ENCODE measurements at places on chromosomes 11 and 22.

DNA sequence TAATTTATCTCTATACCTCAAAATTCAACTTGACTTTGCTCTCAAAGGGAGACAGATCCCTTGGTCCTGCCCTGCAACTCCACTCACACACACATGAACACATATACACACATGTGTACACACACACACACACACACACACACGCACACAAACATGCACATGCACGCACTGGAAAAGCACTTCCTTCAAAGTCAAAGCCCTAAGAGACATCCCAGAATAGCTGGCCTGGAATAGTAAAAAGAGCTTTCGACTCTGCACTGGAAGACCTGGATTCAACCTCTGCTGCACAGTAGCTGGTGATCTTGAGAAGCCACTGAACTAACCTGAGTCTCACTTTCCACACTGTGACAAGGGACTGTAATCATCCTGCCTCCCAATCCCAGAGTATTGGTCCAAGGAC, 26.8 kb downstream of the TENM4 start:
- DNase-seq, result no peak

GRCh38 chr22:17815703-17816254, 41.5 kb upstream of the BID start:
- DNase-seq, result no peak

DNA sequence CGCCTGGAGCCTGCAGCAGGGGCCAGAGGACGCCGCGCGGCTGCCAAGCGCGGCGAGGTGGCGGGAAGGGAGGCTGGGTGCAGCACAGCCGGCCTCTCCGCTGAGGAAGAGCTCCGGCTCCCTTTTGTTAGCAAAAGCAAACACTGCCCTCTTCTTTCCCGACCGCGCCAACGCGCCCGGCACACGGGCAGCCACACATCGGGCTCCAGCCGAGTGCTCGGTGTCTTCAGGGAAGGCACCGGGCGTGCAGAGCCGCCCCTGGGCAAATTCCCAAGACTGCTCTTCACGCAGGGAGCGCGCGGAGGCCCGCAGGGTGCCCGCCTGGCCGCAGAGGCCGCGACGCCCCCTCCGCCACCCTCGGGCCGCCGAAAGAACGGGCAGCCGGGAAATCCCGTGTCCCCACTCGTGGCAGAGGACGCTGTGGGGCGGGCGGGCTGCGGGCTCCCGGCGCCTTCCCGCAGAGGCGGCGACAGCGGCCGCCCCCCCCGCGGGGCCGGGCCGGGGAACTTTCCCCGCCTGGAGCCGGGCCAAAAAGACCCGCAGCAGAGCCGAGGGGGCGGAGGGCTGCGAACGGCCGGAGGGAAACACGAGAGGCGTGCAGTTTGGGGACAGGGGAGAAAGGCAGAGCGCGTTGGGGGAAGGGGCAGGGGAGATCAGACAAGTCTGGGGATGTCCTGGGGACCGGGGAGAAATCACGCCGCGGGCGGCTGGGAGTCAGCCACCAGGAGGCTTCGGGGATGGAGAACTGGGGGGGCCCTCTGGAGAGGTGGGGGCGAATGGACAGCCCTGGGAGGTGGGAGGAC, 931 bp downstream of the CADM1 start:
- DNase-seq, result no peak

DNA sequence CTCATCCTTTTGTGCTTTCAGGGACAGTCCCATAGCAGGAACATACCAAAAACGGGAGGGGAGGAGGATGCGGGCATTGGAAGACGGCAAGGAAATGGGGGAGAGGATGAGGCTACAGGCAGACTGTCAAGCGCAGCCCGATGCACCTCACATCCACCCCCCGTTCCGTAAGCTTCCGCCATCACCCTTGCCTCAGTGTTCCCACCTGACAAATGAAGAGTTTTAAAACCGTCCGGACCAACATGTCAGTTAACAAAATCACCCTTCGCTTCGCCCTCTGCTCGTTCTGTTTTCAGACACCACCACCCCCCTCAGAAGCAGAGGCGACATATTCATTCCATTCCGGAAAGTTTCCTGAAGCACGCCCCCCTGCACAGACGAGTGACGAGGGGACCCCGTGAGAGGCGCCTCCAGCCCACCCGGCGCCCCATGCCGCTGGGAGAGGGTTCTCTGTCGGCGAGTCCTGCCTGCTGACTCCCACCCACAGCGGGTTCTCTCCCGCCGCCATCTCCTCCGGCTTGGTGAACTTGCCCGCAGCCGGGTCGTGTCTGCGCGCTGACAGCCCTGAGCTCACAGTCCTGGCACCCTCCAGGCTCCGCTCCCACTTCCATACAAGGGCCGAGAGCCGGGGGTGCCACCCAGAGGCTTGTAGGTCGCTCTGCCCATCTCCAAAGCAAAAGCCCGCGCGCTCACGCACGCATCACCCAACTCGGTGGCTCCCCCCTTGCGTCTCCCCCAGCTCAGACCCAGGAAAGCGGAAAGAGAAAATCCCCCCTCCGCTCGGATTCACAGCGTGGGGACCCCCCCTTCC, 1.5 kb downstream of the IGSF9B start:
- DNase-seq, result no peak

GRCh38 chr11:28110821-28111200, 2.6 kb downstream of the METTL15 start:
- DNase-seq, result no peak

GRCh38 chr22:43528601-43529360, 117.0 kb downstream of the MPPED1 start:
- no peak for DNase-seq

DNA sequence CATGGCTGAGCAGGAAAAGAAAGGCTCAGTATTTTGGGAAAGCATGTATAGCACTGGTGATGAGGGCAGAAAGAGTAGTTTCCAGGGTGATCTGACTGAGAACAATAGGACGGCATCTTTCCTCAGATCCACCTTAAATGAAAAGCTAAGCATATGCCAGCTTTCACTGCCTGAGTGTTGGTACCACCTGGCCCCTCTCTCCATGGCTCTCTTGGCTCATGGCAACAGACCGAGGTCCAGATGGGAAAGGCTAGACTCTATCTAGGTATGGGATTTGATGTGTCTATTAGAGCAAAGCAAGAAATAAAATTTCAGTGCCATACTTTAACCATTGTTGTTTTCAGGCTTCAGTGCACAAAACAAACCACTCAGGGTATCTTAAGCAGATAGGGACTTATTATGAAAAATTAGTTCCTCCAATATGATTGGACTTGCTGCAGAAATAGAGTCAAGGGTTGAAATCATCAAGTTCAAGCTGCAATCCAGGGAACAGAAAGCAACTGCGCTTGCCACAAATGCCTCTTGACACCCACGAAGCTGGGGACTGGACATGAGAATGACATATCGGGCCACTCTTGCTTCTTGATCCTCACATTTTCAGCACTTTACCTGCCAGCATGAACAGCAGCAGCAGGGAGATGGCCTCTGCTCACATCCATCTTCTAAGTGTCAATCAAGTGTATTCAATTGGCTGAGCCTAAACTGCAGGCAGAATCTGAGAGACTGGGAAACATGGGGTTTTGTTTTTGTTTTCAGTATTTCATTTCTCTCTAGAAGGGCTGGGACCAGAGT, 64.0 kb upstream of the SNX19 start:
- no peak for DNase-seq

GRCh38 chr11:6414874-6415328, 4.0 kb downstream of the APBB1 start:
- no peak for DNase-seq

DNA sequence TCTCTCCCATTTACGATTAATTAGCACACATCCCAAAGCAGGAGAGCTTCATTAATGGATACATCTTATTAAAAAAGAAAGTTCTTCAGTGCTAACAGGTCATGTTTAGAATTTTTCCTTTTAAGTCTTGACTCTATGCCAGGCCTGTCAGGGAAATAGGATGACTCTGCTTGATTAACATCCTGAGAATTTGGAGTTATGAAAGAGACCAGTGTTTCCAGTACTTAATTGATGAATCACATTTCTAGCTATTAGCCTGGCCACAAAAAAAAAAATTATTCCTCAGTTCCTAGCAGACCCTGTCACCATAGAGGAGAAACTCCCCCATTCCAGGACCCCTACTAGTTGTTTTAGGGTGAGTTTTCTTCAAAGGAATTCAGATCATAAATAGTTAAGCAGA, 23.6 kb upstream of the ME3 start:
- no peak for DNase-seq

- no peak for DNase-seq
Observed at GRCh38 chr11:119417726-119418540, 5.0 kb downstream of the THY1 start.

DNA sequence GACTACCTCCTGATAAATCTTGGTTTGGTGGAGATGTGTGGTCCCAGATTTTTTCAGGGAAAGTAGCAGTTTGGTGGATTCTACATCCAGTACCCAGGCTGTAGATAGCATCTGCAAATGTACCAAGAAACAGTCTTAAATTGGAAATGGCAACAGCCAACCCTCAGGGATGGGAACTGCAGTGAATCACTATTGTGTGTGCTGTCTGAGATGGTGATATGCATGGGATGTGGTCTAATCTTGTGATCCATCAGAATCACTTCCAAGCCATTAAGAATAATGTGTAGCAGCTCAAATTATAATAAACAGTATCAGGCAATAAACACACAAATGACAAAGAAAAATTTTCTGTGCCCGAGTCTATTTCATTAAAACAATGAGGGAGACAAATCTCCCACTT, 3.4 kb downstream of the OLFML1 start:
- DNase-seq, result no peak

DNA sequence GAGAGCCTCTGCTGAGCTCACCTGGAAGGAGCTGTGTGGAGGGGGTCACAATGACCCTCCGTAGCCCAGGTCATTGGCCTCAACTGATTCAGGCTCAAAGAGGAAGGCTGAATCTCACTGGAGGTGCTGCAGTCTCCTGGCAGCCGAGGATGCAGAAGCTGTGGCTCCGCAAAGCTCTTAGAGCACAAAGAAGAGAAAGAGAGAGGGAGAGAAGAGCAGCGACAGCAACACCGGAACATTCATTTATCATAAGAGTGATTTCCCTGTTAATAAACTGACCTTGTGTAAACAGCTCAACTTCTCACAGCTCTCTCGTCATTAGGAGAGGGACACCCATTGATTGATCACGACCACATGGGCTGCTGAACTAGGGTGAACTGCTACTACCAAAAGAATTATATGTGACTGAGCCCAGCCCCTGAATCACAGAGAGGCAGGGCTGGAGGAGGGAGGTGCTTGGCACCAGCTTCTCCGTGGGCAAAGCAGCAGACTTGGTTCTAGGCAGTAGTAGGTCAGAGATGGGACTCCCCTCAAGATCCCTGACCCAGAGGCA, 281.7 kb downstream of the NXPE2 start:
- no peak for DNase-seq

DNA sequence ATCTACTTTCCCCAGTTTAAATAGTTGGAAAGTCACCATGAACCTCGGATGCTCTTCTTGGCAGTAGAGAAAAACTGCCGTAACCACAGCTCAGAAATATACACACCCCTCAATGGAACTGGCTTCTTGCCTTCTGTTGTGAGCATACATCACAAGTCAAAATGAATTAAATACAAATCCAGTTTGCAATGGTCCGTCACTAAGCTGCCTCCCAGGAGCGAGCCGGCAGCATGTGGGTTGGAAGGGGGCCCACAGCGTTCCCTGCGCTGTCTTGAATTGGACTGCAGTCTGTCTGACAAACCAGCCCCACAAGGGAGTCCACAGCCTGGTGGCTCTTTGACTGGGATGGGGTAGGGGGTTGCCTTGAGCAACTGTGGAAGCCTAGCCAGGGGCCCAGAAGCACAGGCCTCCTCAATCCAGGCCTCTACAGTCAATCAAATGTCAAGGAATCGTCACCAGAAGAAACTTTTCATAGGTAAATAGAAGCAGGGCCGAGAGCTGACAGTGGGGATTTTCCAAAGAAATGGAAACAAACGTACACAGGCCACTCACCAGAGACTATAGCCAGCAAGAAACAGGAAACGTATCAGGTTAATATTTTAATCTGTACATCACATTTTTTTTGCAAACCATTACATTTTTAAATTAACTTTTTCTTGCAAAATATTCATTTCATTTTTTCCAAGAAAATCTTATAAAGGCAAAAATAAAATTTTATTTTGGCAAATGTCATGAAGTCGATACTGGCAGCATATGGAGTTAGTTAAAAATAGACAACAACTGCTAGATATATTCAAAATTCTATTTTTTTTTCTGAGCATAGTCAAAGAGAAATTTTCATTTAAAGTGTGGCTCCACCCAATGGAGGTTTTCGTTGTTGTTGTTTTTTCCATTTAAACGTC, 38.5 kb downstream of the C11orf58 start:
- no peak for DNase-seq

- no peak for DNase-seq
Observed at GRCh38 chr22:45478108-45478771, 24.4 kb upstream of the FBLN1 start.

DNA sequence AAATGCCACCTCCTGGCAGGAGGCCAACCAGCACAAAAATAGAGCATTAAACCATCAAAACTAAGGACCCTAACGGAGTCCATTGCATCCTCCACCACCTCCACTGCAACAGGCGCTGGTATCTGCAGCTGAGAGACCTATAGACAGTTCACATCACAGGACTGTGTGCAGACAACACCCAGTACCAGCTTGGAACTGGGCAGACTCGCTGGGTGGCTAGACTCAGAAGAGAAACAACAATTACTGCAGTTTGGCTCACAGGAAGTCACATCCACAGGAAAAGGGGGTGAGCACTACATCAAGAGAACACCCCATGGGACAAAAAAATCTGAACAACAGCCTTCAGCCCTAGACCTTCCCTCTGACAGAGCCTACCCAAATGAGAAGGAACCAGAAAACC, 11.6 kb upstream of the TMEM45B start:
- DNase-seq, result no peak

- peak; percentile 95 for DNase-seq
Observed at GRCh38 chr22:21754523-21754922, 18.9 kb upstream of the YPEL1 start.

- no peak for DNase-seq
Observed at GRCh38 chr22:40739721-40740120, 60.4 kb downstream of the MCHR1 start.

- DNase-seq, result no peak
Observed at GRCh38 chr11:77143405-77144020, 15.5 kb downstream of the MYO7A start.

DNA sequence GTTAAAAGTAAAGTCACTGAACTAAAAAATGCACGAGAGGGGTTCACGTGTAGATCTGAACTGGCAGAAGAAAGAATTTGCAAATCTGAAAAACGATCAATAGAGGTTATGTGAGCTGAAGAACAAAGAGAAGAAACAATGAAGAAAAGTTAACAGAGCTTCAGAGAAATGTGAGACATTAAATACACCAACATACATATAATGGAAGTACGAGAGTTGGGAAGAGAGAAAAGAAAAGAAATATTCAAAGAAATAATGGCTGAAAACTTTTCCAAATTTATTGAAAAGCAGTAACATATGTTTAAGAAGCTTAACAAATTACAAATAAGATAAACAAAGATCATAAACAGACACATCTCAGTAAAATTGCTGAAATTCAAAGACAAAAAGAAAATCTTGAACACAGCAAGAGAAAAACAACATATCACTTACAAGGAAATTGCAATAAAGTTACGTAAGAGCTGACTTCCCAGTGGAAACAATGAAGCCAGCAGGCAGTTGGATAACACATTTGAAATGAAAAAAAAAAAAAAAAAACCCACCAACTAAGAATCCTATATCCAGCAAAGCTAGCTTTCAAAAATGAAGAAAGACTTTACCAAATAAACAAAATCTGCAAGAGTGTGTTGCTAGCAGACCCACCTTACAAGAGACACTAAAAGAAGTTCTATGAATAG, 56.8 kb downstream of the EMSY start:
- no peak for DNase-seq
